Chondrocyte (in vitro differentiated cells): ENCODE measurements at places on chromosomes 11 and 22. TPM values are rescaled to one million over a fixed set of nuclear protein-coding genes. Genes with fewer than 3 reads are reported as not detected.
A peak's percentile ranks its signal among the peaks of the same experiment; 100 is the strongest.

- H3K36me3 ChIP-seq, result no peaks in the 10 kb centered on the region
- H3K4me3 ChIP-seq, result no peak overlapping the region
- H3K4me1 ChIP-seq, result peaks cover 69% of the 10 kb centered on the region
- H3K27me3 ChIP-seq, result no peaks in the 10 kb centered on the region
- no peak for DNase-seq
These were observed 458.4 kb downstream of the MIAT start for GRCh38 chr22:27115816-27116256.

DNA sequence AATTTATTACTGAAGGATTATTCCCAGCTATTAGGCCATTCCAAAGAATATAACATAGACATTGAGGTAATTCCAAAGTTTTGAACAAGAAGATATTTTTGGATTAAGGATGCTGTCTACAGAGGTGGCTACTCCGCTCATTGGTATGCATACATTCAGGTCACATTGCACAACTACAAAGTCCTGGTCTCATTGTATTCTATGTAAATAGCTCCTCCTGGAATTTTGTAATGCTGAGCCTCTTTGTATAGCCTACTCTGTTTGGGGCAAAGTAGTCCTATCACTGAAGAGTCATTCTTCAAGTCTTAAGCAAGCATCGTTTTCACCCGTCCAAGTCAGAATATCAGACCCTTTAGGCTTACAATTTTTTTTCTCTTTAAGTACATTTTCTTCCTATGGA is 142.4 kb downstream of the KIF18A start:
- H3K27ac ChIP-seq, result no peak overlapping the region
- DNase-seq, result no peak
- no peaks in the 10 kb centered on the region for H3K4me1 ChIP-seq
- no peak overlapping the region for H3K4me3 ChIP-seq
- H3K27me3 ChIP-seq, result no peaks in the 10 kb centered on the region
- H3K36me3 ChIP-seq, result no peaks in the 10 kb centered on the region

DNA sequence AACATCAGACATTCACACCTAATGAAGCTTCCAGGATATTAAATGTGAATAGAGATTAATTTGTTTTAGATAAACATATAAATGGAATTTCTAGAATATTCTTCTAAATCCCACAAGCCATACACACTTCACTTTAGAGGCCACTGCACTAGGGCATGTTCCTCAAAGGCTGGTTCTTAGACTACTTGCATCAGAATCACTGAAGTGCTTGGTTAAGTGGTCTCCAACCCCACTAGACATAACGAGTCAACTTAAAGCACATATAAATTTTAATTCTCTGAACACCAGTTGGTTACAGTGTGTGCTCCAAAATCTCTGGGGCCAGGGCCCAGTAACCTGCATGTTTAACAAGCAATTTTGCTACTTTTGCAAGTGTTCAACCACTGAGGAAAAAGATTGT is 7.9 kb upstream of the ALKBH8 start:
- H3K36me3 ChIP-seq, result no peaks in the 10 kb centered on the region
- peaks cover 11% of the 10 kb centered on the region for H3K27me3 ChIP-seq
- no peak overlapping the region for H3K4me3 ChIP-seq
- H3K27ac ChIP-seq, result no peak overlapping the region
- H3K4me1 ChIP-seq, result peaks cover 4% of the 10 kb centered on the region

- DNase-seq, result no peak
- H3K4me3 ChIP-seq, result no peak overlapping the region
- peak overlapping the region; percentile 33 for H3K27ac ChIP-seq
- no peaks in the 10 kb centered on the region for H3K27me3 ChIP-seq
These were observed 123.3 kb upstream of the CRYBB3 start for GRCh38 chr22:25076336-25076735.

DNA sequence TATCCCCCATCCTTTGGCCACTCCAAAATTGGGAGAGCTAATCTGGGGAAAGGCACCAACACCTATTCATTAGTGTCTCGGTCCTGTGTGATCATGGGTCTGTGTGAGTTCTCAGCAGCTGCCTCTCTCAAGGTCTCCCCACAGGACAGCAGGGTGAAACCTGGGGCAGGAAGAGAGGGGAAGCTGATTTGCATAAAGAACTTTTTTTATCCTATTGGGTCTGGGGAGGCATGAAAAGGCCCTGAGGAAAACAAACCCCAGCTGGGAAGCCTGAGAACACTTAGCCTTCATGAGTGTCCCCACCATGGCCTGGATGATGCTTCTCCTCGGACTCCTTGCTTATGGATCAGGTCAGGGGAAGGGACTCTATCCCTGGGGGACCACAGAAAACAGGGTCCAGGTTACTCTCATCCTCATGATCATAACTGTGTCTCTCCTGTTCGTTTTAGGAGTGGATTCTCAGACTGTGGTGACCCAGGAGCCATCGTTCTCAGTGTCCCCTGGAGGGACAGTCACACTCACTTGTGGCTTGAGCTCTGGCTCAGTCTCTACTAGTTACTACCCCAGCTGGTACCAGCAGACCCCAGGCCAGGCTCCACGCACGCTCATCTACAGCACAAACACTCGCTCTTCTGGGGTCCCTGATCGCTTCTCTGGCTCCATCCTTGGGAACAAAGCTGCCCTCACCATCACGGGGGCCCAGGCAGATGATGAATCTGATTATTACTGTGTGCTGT is 116.0 kb upstream of the TOP3B start:
- no peaks in the 10 kb centered on the region for H3K4me1 ChIP-seq
- no peak overlapping the region for H3K27ac ChIP-seq
- peaks cover 59% of the 10 kb centered on the region for H3K27me3 ChIP-seq
- no peaks in the 10 kb centered on the region for H3K36me3 ChIP-seq
- H3K4me3 ChIP-seq, result no peak overlapping the region

DNA sequence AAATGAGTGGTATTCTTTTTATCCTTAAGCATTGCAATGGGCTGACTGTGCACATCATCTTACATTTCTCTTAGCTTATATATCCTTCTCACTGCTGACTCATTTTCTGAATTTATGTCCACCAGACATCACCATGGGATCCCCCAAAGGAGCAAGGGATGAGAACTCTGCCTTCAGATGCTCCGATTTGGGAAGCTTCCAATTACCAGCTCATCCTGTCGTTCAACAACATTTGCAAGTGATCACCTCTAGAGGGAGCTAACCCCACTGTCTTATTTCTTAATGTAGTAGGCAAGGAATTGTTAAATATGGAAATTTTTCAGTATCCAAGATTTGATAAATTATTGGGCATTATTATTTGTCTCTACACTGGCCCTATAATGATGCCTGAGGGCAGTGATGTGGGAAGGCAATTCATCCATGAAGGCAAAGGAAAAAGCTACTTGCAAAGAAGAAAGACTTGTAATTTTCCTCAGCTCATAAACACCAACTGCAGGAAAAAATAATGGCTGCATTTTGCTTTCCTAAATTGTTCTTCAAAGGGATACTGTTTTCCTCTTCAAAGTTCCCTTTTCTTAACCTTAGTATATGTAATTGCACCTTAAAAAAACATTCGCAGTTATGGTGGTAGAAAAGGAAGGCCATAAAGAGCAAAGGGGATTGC is 102.4 kb upstream of the FSHB start:
- H3K4me3 ChIP-seq, result no peak overlapping the region
- no peak for DNase-seq
- no peaks in the 10 kb centered on the region for H3K4me1 ChIP-seq
- H3K36me3 ChIP-seq, result no peaks in the 10 kb centered on the region
- H3K27ac ChIP-seq, result no peak overlapping the region

Gene SLC16A8
- total RNA-seq, result 0.50 TPM in 1 of 3 replicates, not detected in the others

DNA sequence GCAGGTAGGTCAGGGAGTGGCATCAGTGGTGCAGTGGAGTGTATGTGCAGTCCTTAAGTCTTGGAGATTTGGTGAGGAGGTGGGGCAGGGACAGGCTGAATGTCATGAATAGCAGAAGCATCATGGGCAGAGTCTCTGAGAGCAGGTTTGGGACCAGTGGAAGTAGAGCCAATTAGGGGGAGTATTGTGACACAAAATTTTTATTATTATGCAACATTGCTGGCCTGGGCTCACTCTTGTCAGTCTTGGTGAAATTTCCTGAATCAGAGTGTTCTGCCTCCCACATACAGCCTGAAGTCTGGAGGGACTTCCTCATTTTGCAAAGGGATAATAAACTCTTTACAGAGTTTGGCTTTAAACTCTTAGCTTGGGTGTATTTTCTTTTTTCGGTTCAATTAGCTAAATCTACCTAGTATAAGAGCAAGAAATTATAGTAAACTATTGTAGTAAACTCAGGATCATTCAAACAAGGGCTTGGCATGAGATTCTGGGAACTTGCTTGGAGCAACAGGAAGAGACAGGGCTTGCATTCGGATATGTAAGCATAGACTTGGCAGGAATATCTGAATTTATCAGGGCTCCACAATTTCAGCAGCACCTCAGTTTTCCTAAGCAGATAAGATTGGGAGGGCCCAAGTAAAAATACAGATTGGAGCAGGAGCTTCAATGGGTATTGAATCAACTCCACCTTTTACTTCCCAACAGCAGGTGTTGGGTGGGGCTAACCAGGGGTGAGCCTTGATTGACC is 67.7 kb downstream of the FDX1 start:
- DNase-seq, result no peak
- no peaks in the 10 kb centered on the region for H3K4me1 ChIP-seq
- no peak overlapping the region for H3K4me3 ChIP-seq
- peaks cover 1% of the 10 kb centered on the region for H3K36me3 ChIP-seq

GRCh38 chr11:72002841-72003775 is 4.4 kb downstream of the IL18BP start:
- no peaks in the 10 kb centered on the region for H3K27me3 ChIP-seq
- peaks cover 29% of the 10 kb centered on the region for H3K4me1 ChIP-seq
- H3K27ac ChIP-seq, result peak overlapping the region; percentile 76
- DNase-seq, result no peak
- no peak overlapping the region for H3K4me3 ChIP-seq

DNA sequence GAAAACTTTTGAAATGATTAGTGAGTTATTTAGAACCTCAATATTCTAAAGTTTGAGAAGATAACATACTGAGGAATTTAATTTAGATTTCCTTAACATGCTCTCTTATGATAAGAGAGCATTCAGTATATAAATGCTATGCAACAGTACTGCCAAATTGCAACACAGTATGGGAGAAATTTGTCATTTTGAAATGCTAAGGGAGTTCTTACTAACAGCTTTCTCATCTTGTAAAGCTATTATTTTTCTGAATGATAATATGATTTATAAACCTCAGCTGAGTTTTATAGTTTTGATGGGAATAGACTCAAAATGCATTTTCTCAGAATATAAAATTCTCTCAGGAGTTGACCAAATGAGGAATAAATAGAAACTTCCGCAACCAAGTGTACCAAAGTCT is 108.4 kb downstream of the SPON1 start:
- no peak overlapping the region for H3K4me3 ChIP-seq
- no peaks in the 10 kb centered on the region for H3K36me3 ChIP-seq
- no peak overlapping the region for H3K27ac ChIP-seq
- H3K27me3 ChIP-seq, result peaks cover 11% of the 10 kb centered on the region
- DNase-seq, result no peak

GRCh38 chr11:31141789-31142188 is 227.8 kb downstream of the DCDC1 start:
- no peaks in the 10 kb centered on the region for H3K4me1 ChIP-seq
- no peak overlapping the region for H3K4me3 ChIP-seq
- H3K27ac ChIP-seq, result no peak overlapping the region
- H3K36me3 ChIP-seq, result no peaks in the 10 kb centered on the region
- no peak for DNase-seq
- H3K27me3 ChIP-seq, result peaks cover 16% of the 10 kb centered on the region

Gene VSIG2
- total RNA-seq, result not detected in 3 replicates

DNA sequence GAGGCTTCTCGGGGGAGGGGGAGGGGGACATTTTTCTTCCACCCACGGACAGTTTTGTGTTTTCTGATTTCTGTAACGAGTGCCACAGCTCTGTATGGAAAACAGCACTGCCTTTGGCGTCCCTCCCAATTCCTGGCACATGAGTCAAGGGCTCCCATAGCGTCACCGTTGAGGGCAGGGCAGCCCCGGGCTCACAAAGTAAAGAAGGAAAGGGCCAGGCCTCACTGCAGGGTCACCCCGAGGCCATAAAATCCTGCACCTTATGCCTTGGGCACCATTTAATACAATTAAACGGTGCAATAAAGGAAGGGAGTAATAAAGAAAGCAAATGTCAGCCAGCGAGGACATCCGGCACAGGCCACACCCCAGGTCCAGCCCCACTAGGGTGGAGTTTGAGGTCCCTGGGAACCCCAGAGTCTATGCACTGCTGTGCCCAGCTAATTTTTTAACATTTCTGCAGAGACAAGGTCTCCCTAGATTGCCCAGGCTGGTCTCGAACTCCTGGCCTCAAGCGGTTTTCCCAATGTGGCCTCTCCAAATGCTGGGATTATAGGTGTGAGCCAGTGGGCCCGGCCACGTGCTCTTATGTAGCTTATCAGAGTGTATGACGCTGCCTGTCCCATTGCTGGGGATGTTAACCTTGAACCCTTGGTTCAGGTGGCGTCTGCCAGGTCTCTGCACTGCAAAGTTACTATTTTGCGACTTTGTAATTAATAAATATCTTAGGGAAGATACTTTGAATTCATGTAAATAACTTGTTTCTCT is 13.6 kb upstream of the MUC2 start:
- H3K36me3 ChIP-seq, result peaks cover 7% of the 10 kb centered on the region
- H3K4me1 ChIP-seq, result peaks cover 9% of the 10 kb centered on the region
- H3K27me3 ChIP-seq, result peaks cover 26% of the 10 kb centered on the region
- peak overlapping the region; percentile 41 for H3K27ac ChIP-seq
- DNase-seq, result no peak

Gene MS4A4E
- total RNA-seq, result 0.20 TPM in 1 of 3 replicates, not detected in the others

DNA sequence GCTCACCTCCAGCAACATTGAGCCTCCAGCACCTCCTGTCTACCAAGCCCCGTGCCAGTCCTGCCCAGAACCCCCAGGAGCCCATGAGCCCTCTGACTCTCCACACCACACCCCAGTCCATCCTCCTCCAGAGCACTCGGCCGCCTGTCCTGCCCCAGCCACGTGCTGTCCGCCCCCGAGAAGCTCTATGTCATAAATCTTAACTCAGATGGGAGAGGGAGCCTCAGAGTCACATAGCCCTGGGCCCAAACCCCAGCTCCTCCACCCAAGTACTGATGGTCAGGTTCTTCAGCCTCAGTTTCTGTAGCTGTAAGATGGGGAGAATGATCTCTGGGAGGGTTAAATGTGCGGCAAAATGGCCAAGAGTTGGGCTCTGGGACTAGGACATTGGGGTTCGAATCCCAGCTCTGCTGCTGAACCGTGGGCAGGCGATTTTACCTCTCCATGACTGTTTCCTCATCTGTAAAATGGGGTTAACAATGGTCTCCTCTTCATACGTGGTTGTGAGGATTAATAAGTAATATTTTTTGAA is 27.8 kb downstream of the CYTH4 start:
- H3K4me3 ChIP-seq, result no peak overlapping the region
- peaks cover 53% of the 10 kb centered on the region for H3K4me1 ChIP-seq
- DNase-seq, result no peak
- no peak overlapping the region for H3K27ac ChIP-seq
- H3K36me3 ChIP-seq, result no peaks in the 10 kb centered on the region
- H3K27me3 ChIP-seq, result no peaks in the 10 kb centered on the region

- DNase-seq, result no peak
- no peaks in the 10 kb centered on the region for H3K36me3 ChIP-seq
- peaks cover 2% of the 10 kb centered on the region for H3K27me3 ChIP-seq
- no peaks in the 10 kb centered on the region for H3K4me1 ChIP-seq
- no peak overlapping the region for H3K4me3 ChIP-seq
These were observed 227.7 kb upstream of the ANO5 start for GRCh38 chr11:21965221-21965620.
